ENCODE measurements at places on chromosomes 16 and 17.
A peak's percentile ranks its signal among the peaks of the same experiment; 100 is the strongest.

GRCh38 chr17:81258292-81258691 is 19.2 kb downstream of the NDUFAF8 start:
- no peak for DNase-seq

DNA sequence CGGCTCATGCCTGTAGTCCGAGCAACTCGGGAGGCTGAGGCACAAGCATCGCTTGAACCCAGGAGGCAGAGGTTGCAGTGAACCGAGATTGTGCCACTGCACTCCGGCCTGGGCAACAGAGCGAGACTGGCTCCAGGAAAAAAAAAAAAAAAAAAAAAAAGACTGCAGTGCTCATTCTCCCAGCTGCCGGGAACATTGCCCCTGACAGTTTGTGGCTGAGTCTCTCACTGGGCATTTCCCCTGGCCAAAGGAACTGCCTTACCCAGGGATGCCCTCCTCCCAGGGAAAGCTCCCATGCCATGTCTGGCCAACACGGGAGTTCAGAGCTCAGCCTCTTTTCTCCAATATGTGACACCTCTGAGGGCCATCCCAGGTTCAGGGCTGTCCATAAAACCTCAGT is 21.3 kb upstream of the USP10 start:
- no peak for DNase-seq

- DNase-seq, result peak; percentile 19
Measured at GRCh38 chr17:38604479-38605403, 1.0 kb downstream of the SRCIN1 start.

- DNase-seq, result no peak
Measured at GRCh38 chr17:77717941-77718668, 240.4 kb upstream of the TNRC6C start.

- DNase-seq, result no peak
Measured at GRCh38 chr17:17204041-17204591, 2.0 kb downstream of the PLD6 start.

GRCh38 chr17:77889135-77889505 is 69.4 kb upstream of the TNRC6C start:
- no peak for DNase-seq

DNA sequence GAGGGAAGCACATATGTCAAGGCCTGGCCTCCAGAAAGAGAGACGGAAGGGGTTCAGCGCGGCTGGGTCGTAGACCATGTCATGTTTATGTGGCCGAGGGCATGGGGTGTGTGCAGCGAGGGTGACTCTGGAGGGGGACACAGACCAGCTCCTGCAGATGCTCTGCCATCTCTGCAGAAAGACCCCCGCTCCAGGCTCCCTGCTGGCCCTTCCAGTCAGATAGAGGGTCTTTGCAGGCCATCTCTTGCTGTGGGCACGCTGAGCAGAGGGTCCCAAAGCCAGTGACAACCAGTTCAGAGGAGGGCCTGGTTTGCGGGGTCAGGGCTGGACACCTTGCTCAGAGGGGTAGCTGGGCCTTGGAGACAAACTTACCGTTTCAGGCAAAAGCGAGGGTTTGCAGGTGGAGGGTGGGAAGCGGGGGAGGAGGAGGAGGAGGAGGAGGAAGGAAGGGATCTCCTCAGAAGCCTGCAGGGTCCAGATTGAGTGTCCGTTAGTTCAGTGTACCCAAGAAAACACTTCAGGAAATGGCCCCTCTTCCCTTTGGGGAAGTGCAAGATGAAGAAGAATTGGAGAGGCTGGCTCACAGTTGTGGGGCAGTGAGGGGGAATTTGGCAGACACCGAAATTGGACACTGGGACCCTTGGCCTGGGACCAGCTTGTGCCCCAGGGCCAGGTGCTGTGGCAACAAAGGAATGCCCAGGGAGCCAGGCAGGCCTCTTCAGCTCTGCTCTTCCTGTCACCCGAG is 102.8 kb downstream of the CMIP start:
- no peak for DNase-seq

GRCh38 chr17:69358688-69359596 is 32.0 kb upstream of the ABCA5 start:
- no peak for DNase-seq

- no peak for DNase-seq
Measured at GRCh38 chr16:88408561-88409142, 25.9 kb downstream of the ZNF469 start.

- no peak for DNase-seq
Measured at GRCh38 chr16:48534601-48535340, 75.2 kb downstream of the N4BP1 start.

DNA sequence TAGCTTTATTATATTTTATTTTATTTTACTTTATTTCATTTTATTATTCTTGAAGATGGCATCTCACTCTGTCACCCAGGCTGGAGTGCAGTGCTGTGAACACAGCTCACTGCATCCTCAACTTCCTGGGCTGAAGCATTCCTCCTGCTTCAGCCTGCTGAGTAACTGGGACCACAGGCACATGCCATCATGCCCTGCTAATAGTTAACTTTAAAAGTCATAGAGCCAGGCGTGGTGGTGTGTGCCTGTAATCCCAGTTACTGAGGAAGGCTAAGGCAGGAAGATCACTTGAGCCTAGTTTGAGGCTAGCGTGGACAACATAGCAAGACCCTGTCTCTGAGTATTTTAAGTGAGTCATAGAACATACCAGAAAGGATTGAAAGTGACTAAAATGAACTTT is 38.7 kb downstream of the ESRP2 start:
- no peak for DNase-seq

DNA sequence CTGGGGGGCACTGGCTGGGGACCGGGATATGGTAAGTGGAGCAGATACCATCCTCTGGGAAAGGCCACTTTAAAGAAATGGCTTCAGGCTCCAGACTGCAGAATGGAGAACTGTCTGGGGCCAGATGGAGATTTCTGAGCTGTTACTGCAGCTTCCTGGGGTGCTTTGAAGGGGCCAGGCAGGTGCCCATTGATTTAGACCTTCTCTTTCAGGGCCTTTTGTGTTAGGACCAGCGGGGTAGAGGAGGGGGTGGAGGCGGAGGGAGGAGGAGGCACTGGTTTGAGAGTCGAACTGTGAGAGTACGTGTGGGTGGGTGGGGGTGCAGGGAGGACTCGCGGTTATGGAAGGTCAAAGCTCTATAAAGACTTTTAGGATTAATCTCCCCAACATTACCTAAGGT is 11.4 kb downstream of the NECAB2 start:
- DNase-seq, result no peak

GRCh38 chr16:59180083-59180476 is 446.0 kb upstream of the GOT2 start:
- no peak for DNase-seq

DNA sequence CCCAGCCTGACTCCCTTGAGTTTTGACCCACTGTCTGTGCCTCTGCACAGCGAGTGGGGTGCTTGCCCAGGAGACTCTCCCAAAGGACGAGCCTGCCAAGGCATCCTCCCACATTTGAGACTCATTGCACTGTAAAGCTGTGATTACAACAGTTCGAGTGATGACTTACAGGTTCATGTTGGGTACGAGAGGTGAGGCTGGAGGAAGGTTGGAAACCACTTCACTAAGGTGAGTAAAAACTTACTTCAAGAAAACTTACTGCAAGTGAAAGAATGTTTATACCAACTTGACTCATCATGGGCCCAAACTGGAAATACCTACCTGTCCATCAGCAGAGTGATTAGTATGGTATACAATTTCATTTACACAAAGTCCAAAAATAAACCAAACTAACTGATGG is 360.1 kb upstream of the CDH11 start:
- DNase-seq, result no peak

DNA sequence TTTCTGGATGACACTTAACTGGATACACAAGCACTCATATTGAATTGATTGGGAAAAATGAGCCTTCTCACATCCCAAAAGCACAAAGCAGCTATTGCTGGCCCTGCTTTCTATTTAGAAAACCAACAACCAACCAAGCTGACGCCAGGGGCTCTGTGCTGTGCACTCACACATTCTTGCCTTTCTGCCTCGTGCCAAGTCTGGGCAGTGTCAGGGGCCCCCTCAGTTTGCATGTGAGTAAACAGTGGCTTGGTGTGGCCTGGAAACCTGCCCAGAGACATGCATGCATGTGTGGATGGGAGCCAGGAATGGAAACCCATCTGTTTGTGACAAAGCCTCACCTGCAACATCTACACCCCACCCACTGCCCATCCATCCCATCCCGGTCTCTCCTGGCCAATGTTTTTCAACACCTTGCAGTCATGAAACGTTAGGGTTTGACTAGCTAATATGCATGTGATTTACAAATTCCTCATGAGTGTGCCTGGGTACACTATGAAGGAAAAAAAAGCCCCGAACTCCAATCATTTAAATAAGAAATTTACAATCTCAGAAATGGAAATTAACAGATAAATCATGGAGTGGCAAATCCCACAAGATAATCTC is 20.4 kb downstream of the MIEF2 start:
- no peak for DNase-seq

DNA sequence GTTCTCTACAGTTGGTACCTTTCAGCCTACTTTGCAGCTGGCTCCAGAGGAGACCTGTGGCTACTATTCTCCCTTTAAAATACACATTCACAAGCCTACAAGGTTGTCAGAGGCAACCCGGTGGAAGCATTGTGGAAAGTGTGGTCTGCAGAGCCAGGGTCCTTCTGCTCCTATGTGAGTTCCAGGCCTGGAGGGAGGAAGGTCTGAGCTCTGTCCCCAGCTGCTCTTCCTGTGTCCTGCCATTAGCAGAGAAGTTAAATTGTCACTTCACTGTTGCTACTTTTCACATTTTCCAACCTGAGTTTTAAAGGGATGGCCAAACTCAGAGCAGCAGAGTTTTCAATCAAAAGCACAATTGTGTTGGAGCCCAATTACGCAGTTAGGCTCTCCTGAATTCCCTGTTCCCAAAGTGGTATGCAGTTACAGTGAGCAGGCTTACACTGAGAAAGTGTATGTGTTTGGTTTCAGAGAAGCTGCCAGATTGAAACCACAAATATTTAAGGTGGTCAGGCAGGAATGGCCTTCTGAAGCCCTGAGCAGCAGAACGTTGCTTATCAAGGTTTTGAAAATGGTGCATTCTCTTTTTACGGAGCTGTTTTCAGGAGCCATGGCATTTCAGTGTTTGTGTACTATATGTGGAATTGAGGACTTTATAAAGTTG is 25.0 kb downstream of the MAP3K3 start:
- DNase-seq, result no peak

GRCh38 chr17:78925662-78926555 is 722 bp upstream of the TIMP2 start:
- no peak for DNase-seq

- DNase-seq, result no peak
Measured at GRCh38 chr16:66294507-66294906, 72.0 kb upstream of the CDH5 start.

DNA sequence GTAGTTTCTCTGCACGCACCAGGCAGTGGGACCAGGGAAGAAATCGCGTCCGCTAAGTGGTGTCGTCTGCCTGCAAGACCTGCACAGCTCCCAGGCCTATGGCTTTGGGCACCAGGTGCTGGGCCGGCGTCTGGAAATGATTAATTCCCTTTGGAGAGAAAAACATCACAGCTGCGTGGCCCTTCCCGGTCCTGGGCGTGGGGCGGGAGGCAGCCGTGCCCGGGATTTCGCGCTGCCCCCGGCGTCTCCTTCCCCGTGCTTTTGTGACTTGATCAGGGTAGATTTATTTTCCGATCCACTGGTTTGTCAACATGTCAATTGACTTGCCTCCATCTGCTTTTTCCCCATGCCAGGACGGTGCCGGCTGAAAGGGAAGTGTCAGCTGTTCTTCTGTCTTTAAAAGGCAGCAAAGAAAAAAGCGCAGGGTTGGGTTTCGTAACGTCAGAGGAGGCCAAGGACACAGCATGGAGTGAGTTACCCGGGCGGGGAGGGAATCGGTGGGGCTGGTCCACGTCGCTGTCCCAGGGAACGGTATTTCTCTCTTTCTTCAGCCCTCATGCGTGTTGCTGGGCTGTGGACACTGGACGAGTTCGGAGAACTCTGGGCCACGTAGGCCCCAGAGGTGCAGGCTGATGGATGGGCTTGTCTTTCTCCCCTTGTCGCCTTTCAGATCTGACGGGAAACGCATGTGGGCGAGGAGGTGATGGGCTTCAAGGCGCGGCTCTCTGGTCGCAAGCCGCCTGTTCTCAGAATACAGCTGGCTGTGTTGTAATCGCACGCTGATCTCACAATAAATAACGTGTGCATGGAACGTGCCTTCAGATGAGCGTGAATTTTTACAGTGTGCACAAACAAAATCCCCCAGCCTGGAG is 188.1 kb upstream of the ZNF469 start:
- no peak for DNase-seq

DNA sequence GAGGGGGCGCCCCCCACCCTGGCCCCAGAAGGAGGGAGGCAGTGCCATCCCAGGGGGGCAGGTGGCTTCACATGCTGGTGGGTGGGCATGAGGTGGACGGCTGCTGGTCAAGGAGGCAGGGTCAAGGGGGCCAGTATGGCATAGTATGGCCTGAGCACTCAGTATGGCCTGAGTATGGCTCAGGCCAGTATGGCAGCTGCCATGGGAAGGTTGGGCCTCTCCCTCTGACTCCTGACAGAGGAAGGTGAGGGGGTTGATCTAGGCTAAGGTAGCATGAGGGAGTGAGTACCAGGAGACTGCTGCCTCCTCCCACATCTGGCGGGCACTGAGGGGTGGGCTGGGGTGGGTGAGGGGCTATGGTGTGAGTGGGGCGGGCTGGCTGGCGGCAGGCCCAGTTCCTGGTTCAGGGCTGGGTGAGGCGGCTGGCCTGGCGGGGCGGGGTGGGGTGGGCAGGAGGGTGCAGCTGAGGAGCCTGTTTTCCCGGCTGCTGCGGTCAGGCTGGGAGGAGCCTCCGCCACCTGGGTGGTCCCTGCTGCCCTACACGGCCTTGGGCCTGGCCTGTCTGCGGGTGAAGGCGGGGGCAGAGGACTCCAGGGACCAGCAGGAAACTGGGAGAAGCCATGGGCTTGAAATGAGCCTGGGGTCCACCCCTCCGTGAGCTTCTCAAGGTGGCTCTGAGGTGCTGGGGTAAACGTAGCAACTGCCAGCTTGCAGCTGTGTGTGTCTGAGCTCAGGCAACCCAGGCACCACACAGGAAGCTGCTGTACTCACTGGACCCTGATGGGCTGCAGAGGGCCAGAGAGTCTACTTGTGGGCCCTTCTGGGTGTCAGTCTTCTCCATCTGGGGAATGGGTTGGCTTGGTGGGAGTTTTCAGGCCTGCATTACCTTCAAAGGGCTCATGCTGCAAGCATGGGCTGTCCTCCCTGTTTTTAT is 57.0 kb downstream of the RAI1 start:
- no peak for DNase-seq

- DNase-seq, result no peak
Measured at GRCh38 chr17:73304971-73305812, 6.6 kb downstream of the CDC42EP4 start.

DNA sequence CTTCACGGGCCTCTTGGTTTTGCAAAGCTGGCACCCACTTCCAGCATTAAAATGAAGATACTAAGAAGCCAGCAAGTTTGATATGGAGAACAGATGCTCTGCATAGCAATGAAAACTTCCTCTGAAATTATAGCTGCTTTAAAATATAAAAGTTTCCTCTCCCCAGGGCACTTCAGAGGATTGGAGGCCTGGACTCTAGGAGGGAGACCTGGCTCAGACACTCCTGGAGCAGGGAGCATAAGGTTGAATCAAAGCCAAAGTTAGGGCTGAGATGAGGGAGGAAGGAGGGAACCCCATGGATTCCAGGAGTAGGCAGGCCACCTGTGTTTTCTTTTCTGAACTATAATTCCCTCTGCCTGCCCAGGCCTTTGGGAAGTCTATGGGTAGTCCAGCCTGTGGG is 176.0 kb upstream of the RPL38 start:
- DNase-seq, result no peak

Data from stimulated activated naive CD4-positive, alpha-beta T cell treated with Interleukin-2 at 50 U/mL for 16 hours (primary cell).